ENCODE measurements at places on chromosomes 4 and X.

DNA sequence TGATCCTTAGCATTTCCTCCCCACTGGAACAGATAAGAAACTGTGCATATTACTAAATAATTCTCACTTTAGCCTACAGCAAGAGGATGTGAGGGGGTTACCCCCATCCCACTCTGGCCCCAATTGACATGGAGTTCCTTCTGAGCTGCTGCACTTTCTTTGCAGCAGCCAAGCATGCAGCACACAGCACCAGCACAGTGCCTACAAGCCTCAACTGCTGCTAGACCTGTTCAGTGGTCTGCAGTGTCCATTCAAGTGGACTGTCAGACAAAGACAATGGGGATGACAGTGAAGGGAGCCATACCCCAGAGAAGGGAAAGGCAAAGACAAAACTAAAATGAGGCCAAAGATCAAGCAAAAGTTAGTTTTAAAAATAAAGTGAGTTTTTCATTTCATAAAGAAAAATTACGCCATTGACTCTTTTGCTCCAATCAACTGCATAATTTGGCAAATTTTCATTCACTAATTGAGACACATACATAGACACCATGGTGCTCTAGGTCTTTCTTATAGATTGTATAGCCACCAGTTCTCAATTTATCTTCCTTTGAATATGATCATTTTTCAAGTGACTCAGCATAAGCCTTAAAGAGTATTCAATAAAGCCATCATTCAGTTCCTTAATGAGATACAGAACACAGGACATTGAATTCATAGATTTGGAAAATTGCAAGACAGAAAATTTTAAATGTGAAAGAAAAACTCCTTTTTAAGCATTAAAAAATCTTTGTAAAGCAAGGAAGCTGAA lies 410.6 kb downstream of the HNRNPD start:
- DNase-seq, result no peak

DNA sequence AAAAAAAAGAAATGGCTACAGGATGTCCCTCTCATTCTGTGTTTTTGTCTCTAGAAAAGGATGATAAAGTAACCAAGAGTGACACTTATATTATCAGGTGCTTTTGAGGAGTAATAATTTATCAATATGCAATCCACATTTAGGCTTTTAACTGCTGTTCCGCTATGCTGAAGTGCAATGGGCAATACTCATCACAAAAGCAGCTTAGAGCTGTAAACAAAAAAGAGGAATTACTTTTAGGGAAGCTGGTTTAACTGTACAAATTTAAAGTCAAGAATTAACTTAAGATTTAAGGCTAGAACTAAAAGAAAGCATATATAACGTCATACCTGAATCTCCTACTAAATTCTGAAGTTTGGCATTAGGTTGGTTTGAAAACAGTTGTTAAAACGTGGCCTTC lies 93.5 kb upstream of the DDX3X start:
- no peak for DNase-seq

DNA sequence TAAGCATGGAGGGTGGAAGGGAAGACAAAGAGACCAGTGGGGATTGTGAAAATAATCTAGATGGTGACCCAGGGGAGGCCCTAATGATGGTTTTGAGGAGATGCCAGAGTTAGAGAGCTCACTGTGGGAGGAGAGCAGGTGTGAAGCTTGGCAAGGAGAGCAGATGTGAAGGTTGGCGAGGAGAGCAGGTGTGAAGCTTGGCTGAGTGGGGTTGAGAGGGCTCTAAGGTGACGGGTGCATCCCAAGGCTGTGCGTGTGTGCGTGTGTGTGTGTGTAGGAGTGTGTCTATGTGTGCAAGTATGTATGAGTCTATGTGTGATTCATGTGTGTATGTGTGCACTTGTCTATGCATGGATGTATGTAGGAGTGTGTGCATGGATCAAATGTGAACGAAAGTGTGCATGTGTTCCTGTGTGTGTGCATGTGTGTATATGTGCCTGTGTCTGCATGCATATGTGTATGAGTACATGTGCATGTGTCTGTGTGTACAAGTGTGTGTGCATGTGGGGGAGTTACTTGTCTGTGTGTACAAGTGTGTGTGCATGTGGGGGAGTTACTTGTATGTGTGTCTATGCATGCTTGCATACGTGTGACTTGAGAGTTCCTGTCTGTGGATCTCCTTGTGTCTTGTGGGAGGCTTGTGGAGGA lies 72.0 kb downstream of the EVC start:
- no peak for DNase-seq

DNA sequence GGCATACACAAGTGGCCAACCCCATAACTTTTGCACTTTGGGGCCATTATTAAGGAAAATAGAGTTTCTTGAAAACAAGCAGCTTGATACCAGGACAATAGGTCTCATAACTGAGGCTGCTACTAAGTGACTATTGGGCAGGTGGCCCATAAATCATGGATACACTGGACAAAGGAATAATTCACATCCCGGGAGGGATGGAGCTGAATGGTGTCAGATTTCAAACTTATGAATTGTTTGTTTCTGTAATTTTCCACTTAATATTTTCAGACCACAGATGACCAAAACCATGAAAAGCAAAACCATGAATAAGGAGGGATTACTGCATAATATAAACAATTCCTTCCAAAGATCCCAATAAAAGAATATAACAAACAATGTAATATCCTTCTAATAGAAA lies 114.4 kb downstream of the WDFY3 start:
- no peak for DNase-seq

GRCh38 chrX:9062641-9063040 lies 28.7 kb upstream of the FAM9B start:
- no peak for DNase-seq

GRCh38 chrX:2150722-2151121 lies 350.1 kb downstream of the DHRSX start:
- no peak for DNase-seq

GRCh38 chr4:186192066-186192612 lies 772 bp downstream of the CYP4V2 start:
- DNase-seq, result peak; percentile 35

GRCh38 chr4:185772391-185773093 lies 39.5 kb downstream of the SORBS2 start:
- no peak for DNase-seq

DNA sequence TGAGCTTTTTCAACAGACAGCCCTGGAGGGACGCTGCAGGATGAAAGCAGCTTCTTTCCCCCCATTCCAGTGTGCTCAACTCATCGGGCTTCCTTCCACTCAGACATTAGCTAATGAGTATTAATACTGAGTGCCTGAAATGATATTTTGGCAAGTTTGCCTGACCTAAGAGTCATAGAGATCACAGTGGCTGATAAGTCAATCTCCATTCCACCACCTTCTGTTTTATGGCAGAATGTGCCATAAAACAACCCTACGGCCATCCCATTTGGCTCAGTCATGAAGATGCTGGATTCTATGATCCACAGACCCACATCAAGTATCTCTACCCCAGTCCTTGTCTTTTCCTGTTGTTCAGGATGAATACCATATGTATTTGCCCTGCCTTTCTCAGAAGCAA lies 48.3 kb upstream of the MAB21L2 start:
- DNase-seq, result no peak

GRCh38 chr4:183129675-183130074 lies 30.6 kb downstream of the WWC2 start:
- DNase-seq, result no peak

DNA sequence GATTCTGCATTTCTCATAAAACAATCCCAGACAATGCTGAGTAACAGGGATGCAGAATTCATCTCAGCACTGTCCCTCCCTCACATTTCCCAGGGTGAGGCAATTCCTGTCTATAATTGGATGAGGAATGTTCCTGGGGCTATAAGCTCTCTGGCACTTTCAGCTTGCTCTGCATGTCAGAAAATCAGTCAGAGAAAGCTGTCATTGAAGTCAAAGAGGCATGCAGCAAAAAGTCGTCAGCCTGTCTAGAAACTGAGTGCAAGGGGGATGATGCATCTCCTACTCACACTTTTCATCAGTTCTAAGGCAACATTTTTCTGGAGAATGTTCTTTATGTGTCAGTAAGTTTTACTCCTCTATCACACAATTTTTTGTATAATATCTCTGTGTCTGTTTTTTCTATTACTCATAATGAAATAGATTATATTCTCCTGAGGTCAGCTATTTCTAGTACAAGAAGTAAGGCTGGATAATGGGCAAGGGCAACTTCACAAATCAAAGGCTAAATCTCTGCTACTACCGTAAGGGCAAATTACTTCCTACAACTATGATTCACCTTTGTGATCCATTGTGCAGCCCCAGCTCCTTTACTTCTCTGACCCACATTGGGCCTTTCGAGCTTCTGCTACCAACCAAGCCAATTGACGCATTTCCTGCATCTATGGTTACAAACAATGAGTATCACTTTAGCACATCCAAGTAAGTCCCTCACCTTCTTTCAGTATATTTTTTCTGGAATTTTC lies 56.0 kb downstream of the TASL start:
- no peak for DNase-seq

- DNase-seq, result no peak
These were observed 229.2 kb downstream of the SLC39A8 start for GRCh38 chr4:102116121-102116520.

DNA sequence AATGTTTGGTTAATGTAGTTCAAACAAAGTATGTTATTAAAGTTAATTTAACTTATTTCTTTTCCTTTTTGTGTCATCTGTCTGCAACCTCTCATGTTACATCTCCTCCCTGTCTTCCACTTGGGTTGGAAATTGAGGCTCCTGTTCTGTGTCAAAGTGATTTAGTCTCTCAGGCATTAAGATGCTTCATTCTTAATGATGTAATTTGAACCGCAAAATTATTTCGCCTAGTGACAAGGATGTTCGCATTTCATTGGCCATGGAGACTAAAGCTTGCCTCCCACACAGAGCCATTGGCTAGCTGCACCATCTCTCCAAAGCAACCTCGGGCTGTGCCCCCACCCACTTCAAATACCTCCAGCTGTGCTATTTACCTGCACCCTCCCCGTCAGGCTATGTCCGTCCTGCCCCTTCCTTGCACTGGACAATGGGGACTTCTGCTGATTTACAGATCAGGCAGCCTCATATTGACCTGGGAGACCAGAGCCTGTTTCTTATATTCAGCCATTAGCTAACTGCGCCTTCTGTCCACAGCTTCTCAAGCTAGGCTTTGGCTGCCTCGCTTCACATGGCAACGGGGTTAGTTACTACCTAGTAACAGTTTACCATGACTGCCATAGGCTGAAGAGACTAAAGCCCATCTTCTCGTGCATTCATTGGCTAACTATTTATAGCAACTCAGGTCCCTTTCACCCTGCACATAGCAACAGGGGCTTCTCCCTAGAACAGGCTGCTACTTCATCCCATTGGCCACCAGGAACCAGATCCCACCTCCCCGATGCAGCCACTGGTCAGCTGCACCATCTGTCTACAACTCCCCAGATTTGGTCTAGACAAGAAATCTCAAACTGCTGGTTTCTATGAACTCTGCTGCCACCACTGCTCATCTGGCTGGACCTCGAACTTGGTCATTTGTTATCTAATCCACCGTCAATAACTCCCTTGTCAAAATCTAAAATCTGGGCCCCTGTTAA lies 8.6 kb upstream of the ZNF157 start:
- peak; percentile 93 for DNase-seq

- DNase-seq, result no peak
These were observed 348.2 kb downstream of the FBXW7 start for GRCh38 chr4:152187693-152188092.
